NCI-H774 (cell line): ENCODE measurements at places on chromosomes 5 and 9.

- DNase-seq = no peak
Observed at GRCh38 chr5:157484768-157485167, 24.8 kb downstream of the NIPAL4 start.

DNA sequence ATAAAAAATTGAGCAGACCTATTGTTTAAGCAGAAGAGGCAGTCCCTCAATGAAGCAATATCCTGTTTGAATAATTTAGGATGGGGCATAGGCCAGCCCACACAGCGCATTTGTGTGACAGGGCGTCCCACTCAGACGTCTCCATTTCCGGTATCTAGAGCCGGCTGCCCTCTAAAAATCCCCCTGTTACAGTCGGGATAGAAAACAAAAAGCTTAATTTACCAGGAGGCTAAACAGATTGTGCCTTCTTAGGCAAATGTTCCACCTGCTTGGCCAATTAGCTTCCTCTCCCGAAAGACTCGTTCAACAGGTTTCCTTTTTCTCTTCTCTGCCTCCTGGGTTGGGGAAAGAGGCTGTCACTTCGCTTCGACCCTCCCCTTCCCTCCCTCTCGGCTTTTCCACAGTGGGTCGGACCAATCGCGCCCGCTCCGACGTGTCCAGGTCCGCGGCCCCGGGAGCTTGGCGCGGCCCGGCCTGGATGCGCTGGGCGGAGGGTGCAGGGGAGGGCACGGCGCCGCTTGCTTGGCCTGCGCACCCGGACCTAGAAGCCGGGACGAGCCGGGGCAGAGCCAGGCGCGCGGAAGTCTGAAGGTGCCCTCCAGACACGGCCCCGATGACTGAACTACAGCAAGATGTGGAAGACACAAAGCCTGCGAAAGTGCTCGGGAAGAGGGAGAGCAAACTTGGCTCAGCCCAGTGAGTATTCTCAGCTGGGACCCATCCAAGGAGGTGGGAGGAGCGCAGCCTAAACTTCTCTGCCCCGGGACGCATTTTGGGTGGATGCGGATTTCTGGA lies at the start of gene GRAMD2B:
TSS of gene GRAMD2B (plus strand) at position 416 of the 795 bp plus-strand sequence. CDS start at position 614, 198 bp downstream.
- DNase-seq = peak; percentile 81

DNA sequence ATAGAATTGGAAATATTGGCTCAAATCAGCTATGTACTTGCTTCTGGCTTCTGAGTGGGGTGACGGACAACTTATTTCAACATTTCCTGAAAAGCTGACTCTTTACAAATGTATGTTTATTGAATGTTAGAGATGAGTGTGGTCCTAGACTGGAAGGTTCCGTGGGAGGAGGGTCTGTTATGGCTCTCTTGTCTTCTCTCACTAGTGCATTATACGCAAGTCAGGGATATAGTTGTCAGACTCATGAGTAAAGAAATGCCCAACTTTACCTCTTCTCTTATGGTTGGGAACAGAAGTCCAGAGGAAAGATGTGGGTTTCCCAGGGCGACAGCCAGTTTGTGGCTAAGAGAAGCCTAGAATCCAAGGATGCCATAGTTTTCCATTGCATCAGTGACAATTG lies 839.3 kb upstream of the WWC1 start:
- no peak for DNase-seq

DNA sequence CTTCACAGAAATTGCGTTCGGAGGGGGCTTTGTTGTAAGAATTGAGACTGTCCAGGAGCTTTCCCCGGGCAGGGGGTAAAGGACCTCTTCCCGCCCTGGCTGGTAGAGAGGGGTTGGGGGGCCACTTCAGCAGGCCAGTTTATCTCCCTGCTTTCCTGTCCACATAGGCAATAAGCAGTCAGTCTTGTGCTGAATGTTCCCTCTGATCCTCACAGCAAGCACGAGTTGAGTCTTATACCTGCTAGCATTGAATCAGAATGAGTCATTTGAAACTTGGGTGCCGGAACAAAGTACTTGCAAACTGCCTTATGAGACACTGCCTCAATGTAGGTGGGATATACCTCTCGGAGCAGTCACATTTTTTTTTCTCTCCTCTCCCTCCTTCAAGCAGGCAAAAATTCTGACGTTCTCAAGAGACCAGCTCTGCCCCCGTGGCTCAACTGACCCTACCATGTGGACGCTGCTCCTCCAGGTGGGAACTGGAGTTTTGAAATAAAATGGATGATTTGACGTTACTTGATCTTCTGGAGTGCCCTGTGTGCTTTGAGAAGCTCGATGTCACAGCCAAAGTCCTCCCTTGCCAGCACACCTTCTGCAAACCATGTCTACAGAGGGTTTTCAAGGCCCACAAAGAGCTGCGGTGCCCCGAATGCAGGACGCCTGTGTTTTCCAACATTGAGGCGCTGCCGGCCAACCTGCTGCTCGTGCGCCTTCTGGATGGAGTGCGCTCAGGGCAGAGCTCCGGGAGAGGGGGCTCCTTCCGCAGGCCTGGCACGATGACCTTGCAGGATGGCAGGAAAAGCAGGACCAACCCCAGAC lies 1.3 kb downstream of the SH3RF2 start:
- DNase-seq = no peak

- DNase-seq = peak; percentile 43
Observed at GRCh38 chr9:109497226-109498153, 617 bp downstream of the PTPN3 start.

- DNase-seq = no peak
Observed at GRCh38 chr9:105114964-105115728, 129.3 kb upstream of the SLC44A1 start.

- DNase-seq = no peak
Observed at GRCh38 chr5:172118891-172119290, 69.1 kb downstream of the STK10 start.

- no peak for DNase-seq
Observed at GRCh38 chr9:119370816-119371215, 1.6 kb upstream of the BRINP1 start.

DNA sequence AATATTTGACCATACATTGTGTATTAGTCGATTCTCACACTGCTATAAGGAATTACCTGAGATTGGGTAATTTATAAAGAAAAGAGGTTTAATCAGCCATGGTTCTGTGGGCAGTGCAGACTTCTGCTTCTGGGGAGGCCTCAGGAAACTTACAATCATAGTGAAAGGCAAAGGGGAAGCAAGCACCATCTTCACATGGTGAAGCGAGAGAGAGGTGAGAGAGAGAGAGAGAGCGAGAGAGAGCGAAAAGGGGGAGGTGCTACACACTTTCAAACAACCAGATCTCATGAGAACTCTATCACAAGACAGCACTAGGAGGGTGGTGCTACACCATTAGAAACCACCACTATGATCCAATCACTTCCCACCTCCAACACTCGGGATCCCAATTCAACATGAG lies 4.1 kb upstream of the GRAMD2B start:
- no peak for DNase-seq

GRCh38 chr9:93304574-93305496 lies 120.9 kb downstream of the WNK2 start:
- peak; percentile 7 for DNase-seq

DNA sequence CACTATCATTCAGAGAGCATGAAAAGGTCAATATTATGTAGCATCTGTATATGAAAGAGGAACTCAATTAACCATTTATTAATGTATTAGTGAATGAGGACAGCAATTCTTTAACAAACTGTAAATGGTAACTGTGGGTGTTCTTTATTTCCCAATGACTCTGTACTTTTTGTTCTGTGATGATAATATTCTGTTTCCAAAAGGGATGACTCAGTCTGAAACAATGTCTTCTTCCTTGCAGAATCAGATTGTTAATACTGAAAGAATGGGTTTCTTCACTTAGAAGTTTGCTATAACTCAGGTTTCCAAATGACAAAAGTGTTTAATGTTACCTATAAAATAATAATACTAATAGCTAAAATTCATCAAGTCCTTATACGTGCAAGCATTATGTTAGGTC lies 1518.7 kb upstream of the WWC1 start:
- no peak for DNase-seq

GRCh38 chr9:13508681-13509080 lies 229.2 kb upstream of the MPDZ start:
- DNase-seq = peak; percentile 49

DNA sequence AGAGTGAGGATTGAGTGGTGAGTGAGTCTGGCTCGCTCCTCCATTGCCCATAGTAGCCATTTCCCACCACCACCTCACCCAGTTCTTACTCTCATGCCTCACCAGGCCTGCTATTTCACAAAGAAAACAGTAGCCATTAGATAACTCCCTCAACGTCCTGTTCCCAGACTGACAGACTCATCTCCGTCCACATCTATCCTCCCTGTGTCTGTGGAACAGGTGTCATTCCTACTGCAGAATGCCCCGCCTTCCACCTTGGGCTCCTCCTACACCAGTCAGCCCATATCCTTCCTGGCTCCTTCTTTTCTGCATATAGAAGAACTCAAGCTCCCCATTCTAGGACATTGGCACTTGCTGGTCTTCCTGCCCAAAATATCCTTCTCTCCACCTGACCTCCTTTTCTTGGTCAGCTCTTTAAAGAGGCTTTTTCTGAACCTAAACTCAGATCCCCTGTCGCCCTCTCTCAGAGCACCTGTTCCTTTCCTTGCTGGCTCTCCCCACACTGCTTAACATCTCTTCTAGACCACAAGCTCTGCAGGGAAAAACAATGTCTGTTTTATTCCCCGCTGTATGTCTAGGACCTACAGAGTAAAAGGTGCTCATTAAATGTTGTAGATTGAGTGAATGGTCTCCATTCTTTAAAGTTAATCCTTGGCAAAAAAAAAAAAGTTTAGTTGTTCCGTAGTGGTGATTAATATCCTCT lies 3.2 kb downstream of the TNFAIP8 start:
- DNase-seq = no peak

- no peak for DNase-seq
Observed at GRCh38 chr5:132273631-132274030, 16.1 kb downstream of the PDLIM4 start.

DNA sequence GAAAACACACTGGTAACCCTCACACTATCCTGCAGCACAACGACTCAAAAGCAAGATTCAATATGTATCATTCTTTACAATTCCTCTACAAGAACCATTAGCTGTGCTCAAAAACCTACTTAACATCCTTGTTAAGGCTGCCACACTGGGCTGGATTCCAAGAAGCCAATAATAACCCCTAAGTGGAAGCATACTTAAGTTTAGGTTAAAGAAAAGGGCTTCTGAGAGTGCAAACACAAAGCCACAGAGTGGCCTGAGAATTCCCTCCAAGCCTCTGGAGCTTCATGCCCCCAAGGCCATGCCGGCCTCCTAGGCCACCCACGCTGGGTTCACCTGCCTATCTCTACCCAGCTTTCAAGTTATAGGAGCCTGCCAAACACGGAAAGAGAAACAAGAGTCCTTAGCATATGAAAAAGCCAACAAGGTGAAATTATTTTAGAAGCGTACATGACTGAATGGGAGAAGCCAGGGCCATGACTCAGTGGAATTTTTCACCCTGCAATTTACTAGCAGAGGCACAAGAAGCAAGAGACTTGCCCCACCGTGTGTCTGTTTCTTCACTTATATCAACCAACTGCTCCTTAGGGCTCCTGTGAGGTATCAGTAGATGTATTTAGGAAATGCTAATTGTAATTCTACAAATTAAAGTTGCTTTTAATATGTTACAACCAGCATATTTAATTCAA lies 293.0 kb downstream of the SPOCK1 start:
- DNase-seq = no peak

DNA sequence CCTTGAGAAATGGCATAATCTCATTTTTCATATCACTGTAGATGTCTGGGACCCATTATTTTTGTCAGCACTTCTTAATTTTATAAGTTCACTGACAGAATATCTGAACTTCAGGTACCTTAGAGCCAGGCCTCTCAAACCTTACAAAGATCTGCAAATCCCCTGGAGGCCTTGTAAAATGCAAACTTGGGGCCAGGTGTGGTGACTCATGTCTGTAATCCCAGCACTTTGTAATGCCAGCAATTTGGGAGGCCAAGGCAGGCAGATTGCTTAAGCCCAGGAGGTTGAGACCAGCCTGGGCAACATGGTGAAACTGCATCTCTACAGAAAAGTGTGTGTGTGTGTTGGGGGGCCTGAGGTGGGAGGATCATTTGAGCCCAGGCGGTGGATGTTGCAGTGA lies 30.8 kb downstream of the RASGRF2 start:
- no peak for DNase-seq

DNA sequence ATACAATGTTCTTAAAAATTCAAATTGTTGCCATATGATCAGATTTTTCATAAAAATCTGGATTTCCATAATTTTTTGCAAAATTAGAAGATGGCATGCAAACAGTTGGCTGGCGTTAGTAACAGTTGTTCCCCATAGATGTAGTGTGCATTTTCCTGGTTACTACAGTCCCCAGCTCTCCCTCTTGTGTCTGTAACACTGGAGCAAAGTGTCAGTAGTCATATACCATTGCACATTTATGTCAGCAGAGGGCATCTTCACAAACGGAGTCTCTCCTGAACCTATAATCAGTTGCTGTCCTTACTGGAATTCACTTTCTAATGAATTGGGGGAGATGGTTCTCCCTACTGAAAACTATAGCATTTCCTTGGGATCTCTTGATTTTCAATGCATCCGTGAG lies 44.7 kb upstream of the DMAC1 start:
- DNase-seq = peak; percentile 7

DNA sequence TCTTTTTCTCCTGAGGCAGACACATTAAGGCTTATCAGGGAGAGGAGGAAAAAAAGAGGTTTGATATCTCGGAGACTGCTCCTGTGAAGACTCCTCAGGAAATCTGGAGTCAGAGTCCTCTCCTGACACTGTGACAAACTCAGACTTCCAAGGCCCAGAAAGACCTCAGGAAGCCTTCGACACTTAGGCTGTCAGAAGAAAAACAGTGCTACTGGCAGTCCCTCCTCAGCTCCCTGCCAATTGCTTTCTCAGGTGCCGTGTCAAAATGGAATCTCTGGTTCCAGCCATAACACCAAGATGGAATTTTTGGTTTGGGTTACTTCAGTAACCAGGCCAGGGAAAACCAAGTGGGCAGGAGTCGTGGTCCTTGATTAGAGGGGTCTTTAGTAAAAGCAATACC lies 4.1 kb downstream of the STK10 start:
- DNase-seq = no peak

DNA sequence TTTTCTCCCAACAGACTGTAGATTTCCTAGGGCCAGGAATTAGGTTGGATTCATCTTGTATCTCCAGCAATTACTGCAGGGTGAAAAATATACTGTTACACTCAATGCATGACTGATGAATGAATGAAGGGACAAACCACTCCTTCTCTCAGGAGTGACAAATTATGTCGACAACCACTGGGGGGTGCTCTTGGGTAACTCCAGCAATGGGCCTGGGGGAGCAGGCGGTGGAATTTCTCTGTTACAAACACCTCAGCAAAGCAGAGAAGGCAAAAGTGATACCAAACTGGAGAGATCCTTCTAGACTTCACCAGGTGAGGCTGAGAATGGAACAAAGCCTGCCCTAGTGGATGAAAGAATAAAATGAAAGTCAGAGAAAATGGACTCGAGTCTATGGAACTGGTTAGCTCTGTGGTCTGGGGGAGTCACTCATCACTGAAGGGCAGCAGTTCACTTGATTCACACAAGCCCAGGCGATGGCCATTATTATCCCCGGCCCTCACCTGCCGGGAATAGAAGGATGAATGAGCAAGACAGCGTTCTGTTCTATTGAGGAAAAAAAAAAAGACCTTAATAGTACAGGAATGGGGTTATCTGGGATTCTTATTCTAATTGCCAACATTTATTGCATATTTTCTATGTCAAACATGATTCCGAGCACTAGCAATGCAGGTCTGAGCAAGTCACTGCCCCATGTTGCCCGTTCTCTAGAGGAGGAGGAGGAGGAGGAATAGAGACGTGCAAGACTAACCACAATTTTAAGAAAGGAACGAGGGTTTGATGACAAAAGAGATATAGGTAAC lies 341.1 kb downstream of the ASTN2 start:
- DNase-seq = peak; percentile 27
